Thoracic aorta (tissue), 2 donors: ENCODE measurements at places on chromosomes 16 and 17. TPM values are rescaled to one million over a fixed set of nuclear protein-coding genes. Genes with fewer than 3 reads are reported as not detected.

Gene HOXB8
- not detected for total RNA-seq

Gene PARD6A
- total RNA-seq = 10.7 TPM

DNA sequence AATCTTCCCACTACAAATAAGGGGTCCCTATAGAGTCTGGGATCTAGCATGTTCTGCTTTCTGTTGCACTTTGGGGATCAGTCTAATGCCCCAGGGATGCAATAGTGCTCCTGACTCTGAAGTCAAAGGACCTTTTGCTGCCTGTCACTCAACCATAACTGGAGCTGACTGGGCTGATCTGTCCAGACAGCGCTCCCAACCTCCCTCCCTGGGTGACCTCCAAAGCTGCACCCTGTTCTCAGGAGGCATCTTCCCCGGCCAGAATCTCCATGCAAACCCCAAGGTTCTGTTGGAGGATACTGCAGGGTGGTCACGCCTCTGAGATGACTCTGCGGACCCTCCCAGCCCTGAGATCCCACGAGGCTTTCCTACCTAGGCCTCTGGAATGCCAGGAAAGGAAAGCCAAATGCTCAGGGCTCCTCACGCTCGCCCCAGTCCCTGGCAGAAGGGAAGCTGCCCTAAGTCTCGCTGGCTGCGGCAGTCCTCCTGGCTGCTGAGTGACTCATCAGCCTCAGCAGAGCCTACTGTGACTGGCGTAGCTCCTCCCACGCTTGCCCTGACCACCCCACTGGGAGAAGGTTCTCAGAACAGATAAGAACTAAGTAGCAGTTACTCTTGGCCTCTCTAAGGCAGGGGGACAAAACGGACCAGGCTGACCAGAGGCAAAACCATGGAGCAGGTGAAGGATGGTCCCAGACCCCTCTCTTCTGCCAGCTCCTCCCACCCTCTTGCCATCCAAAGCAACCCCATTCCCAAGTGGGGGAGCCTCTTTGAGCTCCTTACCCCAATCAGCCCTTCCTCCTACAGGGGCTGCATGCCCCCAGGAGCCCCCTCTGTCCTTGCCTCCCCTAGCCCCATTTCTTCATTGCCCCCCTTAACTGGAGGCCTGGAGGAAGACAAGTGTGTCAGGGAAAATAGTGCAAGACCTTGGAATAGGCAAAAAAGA is 124.1 kb upstream of the TNRC6C start:
- H3K27me3 ChIP-seq = no peaks in the 10 kb centered on the region
- H3K27ac ChIP-seq = peak overlapping the region; percentile 45
- H3K4me3 ChIP-seq = peak overlapping the region; percentile 38
- H3K36me3 ChIP-seq = no peaks in the 10 kb centered on the region

- no peaks in the 10 kb centered on the region for H3K27me3 ChIP-seq
- H3K4me1 ChIP-seq = no peaks in the 10 kb centered on the region
- H3K36me3 ChIP-seq = peaks cover 54% of the 10 kb centered on the region
- no peak for DNase-seq
- no peak overlapping the region for H3K4me3 ChIP-seq
- H3K27ac ChIP-seq = no peak overlapping the region
These were observed 23.5 kb downstream of the TRIM25 start for GRCh38 chr17:56890390-56890789.

DNA sequence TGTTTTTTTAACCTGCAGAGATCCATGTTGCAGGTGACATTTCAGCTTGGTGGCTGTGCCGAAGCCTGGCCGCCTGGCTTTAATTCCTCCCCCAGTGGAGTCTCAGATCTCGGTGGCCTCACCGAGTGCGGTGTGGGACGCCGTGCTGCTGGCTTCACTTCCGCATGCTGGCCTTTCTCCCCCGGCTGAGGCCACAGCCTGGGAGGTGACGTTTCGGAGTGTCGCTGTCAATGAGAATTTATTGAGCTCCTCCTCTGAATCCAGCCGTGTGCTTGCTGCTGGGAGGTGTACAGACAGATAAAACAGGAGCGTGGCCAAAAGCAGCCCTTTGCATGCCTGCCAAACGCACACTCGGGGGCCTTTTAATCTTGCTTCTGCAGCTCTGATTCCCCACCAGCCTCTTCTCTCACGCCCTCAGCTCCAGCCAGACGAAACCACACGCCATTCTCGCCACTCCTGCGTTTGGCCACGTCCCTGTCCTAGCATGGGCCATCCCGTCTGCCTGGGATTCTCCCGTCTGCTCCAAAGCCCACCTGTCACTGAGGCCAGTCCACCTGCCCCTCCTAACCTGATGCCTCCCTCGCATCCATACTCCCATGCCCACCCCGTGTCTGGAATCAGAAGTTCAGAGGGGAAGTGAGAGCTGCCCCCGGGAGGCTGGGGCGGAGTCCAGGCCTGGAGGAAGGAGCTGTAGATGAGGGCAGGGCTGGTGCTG is 3.6 kb downstream of the GSE1 start:
- DNase-seq = no peak
- no peaks in the 10 kb centered on the region for H3K36me3 ChIP-seq
- peak overlapping the region; percentile 16 for H3K4me3 ChIP-seq
- H3K27ac ChIP-seq = no peak overlapping the region

- peak; percentile 81 for DNase-seq
- no peaks in the 10 kb centered on the region for H3K27me3 ChIP-seq
- peaks cover 25% of the 10 kb centered on the region for H3K4me1 ChIP-seq
- peak within 1 kb of the TSS; percentile 62 for H3K27ac ChIP-seq
- peak within 1 kb of the TSS; percentile 82 for H3K4me3 ChIP-seq
These were observed at the start of the genes GLOD4 and MRM3 for GRCh38 chr17:781805-782731. GLOD4 (minus strand) TSS chr17:782280; CDS start chr17:782255, 25 bp downstream. MRM3 (plus strand) TSS chr17:782353; CDS start chr17:782379, 26 bp downstream.

GRCh38 chr17:31754239-31754945 is 104.7 kb downstream of the COPRS start:
- no peak for DNase-seq
- no peaks in the 10 kb centered on the region for H3K4me1 ChIP-seq
- no peaks in the 10 kb centered on the region for H3K36me3 ChIP-seq
- H3K27me3 ChIP-seq = no peaks in the 10 kb centered on the region

GRCh38 chr17:38741921-38742410 is 6.2 kb downstream of the PCGF2 start:
- no peak for DNase-seq
- peak overlapping the region; percentile 35 for H3K4me3 ChIP-seq
- H3K27ac ChIP-seq = peak overlapping the region; percentile 86
- H3K4me1 ChIP-seq = peaks cover 44% of the 10 kb centered on the region

GRCh38 chr16:81841722-81842121 is 62.6 kb downstream of the PLCG2 start:
- H3K4me1 ChIP-seq = no peaks in the 10 kb centered on the region
- DNase-seq = no peak
- no peaks in the 10 kb centered on the region for H3K27me3 ChIP-seq
- H3K36me3 ChIP-seq = no peaks in the 10 kb centered on the region
- H3K27ac ChIP-seq = no peak overlapping the region
